Stimulated activated CD8-positive, alpha-beta memory T cell treated with anti-CD3 and anti-CD28 coated beads, Interleukin-4, amount 100 ng/mL, for 1 hour (primary cell): ENCODE measurements at places on chromosomes 11 and 22.

DNA sequence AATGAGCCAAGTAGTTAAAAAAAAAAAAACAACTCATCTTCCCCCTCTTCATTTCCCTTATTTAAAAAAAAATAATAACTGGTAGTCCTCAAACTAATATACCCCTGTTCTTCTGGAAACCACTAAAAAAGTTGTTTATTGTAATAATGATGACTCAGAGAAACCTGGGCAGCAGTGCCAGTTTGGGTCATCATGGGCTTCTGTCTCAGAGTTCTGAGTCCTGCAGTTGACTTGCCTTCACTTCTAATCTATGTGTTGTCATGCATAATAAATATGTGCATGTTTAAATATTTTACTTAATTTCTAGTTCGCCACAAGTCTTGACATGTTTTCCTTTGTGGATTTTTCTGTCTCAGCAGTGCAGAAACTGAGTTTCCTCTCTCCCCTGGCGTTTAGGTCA, 46.8 kb downstream of the PPP2R1B start:
- DNase-seq, result no peak

- no peak for DNase-seq
These were observed 452.3 kb downstream of the RAB38 start for GRCh38 chr11:87722756-87723565.

- no peak for DNase-seq
These were observed 6.3 kb downstream of the IGF2 start for GRCh38 chr11:2132874-2133240.

DNA sequence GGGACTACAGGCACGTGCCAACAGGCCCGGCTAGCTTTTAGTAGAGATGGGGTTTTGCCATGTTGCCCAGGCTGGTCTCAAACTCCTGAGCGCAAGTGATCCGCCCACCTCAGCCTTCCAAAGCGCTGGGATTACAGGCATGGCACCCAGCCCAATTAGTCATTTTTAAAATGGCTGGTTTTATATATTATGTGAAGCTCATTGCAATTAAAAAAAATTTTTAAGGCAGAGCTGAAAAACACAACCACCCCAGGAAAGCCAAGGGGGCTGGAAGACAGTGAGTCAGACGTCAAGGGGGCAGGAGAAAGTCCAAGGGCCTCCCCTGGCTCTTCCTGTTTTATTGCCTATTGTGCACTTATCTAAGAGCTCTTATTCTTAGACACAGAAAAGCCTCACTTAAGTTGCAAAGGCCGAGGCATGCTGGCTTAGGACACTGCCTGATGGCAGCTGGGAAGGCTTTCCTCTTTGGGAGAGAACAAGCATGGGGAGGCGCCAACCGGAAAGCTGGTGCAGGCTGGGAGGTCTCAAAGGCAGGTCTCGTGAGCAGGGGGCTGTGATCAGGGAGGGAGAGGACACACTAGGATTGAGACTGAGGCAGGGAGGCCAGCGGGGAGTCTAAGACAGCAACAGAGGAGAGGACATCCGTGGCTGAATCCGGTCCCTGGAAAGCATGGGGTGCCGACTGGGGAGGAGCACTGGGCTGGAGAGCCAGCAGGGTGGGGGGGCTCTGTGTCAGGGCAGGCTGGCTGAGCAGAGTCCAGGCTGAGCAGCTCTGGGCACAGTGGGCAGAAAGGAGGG, 11.1 kb upstream of the OSM start:
- DNase-seq, result no peak

DNA sequence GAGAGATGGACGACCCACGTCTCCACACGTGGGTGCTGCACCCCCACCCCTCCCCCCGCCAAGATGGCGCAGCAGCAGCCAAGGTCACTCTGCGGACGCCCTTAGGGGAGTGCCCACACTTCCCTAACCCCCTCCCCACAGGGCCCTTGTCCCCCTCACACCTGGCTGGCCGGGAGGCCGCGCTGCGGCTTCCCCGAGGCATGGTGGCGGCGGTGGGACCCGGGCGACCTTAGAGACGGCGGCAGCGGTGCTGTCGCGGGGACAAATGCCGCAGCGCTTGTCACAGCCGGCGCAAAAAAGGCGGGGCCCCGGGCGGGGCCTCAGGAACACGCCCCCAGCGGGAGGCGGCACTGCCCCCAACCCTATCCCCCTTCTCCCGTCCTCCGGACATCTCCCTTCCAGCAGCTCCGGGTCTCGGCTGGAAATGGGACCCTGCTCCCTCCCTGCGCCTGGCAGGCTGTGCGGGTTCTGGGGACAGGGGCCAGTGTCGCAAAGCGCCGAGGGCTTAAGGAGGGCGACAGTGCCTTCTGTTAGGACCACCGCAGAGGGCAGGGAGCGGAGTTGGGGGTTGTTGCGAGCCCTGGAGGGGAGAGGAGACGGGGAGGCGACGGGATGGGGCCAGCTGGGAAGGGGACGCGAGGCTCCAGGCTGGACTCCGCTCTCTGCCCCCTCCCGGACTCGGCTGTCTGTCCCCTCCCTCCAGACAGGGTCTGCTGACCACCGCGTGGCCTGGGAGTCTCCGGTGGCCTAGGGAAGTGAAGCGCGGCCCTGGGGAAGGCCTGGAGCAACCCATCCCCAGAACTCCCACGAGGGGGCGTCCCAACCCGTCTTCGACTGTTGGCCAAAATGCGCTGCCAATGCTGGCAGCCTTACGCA, at the start of gene CHCHD10:
Gene CHCHD10 (minus strand): TSS at position 300 of the 876 bp plus-strand sequence. CDS start 98 bp downstream, at position 202.
- DNase-seq, result no peak

GRCh38 chr11:120128392-120129119, 9.4 kb downstream of the TRIM29 start:
- no peak for DNase-seq

GRCh38 chr11:27972522-27973170, 135.3 kb downstream of the KIF18A start:
- no peak for DNase-seq
